ENCODE measurements at places on chromosomes 13 and 19. TPM values are rescaled to one million over a fixed set of nuclear protein-coding genes. Genes with fewer than 3 reads are reported as not detected.

Gene ITGBL1
- polyA plus RNA-seq: 0.36 TPM

Gene RNF17
- not detected for polyA plus RNA-seq

Gene SBK2
- 0.12 TPM for polyA plus RNA-seq

Gene MYPOP
- 3.4 TPM for polyA plus RNA-seq

Gene COX7A1
- 132 TPM for polyA plus RNA-seq

Gene CASP14
- not detected for polyA plus RNA-seq

Gene SOX21
- polyA plus RNA-seq: 1.4 TPM

Gene CCDC122
- polyA plus RNA-seq: 2.3 TPM

Gene LPAR2
- polyA plus RNA-seq: 12.6 TPM

Gene ITM2B
- polyA plus RNA-seq: 538 TPM

Gene PTGIR
- polyA plus RNA-seq: 3.5 TPM

Gene NDUFA7
- 76.1 TPM for polyA plus RNA-seq

Gene ZNF71
- 4.2 TPM for polyA plus RNA-seq

Gene ZNF134
- polyA plus RNA-seq: 7.0 TPM

Gene OLFM4
- 0.36 TPM for polyA plus RNA-seq

Gene LILRA1
- polyA plus RNA-seq: 2.1 TPM

Gene POU4F1
- polyA plus RNA-seq: not detected

Gene PSG1
- polyA plus RNA-seq: not detected

Gene POU2F2
- 0.83 TPM for polyA plus RNA-seq

Gene RFPL4AL1
- not detected for polyA plus RNA-seq

Gene CYSLTR2
- polyA plus RNA-seq: 0.07 TPM

Gene LPAR6
- 26.3 TPM for polyA plus RNA-seq

Gene DGKH
- 1.7 TPM for polyA plus RNA-seq

Gene ZNF432
- 4.3 TPM for polyA plus RNA-seq

Measured in adipose tissue (tissue), 3 donors.